ENCODE measurements at places on chromosomes 6 and 20.

DNA sequence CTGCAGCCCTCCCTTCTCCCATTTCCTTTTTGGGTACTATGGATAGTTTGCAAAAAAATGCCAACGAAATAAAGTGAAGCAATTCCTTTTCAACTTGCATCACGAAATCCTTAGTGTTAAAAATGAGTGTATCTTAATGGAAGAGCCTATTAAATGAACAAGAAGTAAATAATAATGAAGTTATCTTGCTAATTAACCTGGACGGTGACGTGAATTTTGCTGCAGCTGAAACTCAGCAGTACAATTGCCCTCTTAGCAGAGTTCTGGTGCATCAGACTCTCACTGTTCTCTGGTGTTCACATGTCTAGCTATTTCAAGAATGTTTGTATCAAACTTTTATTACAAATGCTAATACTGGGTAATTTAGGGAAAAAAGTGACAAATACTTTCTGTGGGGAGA lies 119.7 kb upstream of the HDAC2 start:
- DNase-seq, result no peak

DNA sequence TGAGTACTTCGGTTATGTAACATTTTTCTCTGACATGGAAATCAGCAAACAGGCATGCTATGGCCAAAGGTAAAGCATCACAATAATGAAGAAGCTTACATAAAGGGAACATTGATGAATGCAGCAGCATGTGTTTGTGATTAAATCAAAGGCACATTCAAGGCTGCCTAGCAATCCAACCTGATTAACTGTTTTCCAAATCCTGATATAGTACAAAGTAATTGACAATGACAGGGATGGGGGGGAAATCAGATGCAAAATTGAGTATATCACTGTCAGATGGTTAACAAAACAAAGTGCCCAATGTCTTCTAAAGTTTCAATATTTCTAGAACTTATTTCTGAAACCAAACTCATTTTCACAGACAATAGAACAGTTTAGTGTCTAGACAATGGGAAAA lies 39.2 kb upstream of the B3GAT2 start:
- no peak for DNase-seq

DNA sequence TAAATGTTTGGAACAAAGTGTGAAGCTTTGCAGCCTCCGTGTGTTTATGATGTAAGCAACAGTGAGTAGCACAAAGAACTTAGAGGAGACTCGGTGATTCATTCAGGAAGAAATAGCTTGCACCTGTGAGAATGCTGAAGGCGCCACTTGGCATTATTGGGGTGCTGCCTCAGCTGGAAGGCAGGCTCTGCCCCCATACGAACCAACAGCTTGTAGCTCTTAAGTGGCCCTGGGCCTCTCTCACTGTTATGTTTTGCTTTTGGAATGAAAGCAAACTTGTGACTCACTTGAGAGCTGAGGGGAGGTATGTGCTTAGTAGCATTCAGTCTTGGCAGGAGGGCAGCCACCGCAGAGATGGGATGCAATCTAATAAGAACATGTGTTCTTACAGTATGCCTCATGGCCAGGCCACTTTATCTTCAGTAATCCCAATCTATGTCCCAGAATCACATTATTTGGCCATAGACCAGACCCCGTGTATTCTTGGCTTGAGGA lies 310.7 kb downstream of the EYA4 start:
- DNase-seq, result peak; percentile 92

- DNase-seq, result no peak
Measured at GRCh38 chr20:58001381-58001780, 227.1 kb downstream of the ANKRD60 start.

All from AG09319 (cell line).